Fibroblast of pulmonary artery (primary cell): ENCODE measurements at places on chromosomes 12 and 14.

- no peak for DNase-seq
Measured at GRCh38 chr12:89664441-89664840, 44.2 kb downstream of the ATP2B1 start.

DNA sequence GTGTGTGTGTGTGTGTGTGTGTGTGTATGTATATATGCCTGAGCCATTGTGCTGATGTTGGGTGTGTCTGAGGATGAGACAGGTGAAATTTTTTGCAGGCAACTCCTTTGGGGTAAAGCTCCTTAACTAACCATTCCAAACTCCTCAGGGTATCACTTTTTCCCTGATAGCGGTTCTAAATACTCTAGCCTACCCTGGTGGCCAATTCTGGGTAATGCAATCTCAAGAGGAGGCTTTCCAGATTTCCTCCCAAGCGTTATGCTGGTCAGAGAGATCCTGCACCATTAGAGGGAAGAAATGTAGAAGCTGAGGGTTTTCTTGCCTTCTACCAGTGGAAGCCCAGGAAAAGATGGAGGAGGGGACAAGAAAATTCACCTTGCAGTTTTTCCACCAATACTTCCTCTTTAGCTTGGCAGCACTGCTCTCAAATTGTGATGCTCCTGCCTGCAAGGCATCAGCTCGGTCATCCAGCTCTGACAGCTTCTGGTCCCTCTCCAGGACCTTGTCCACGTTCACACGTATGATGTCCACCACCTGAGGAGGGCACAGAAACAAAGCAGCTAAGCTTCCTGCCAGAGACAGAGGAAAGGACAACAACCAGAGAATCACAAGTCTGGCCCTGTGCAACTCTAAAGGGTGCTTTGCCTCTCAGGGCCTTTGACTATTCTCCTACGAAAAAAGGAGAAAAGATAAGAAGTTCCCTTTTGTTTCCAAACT lies 4.9 kb downstream of the VAMP1 start:
- DNase-seq, result peak; percentile 86

- DNase-seq, result no peak
Measured at GRCh38 chr12:111089616-111090015, 169.2 kb upstream of the MYL2 start.

DNA sequence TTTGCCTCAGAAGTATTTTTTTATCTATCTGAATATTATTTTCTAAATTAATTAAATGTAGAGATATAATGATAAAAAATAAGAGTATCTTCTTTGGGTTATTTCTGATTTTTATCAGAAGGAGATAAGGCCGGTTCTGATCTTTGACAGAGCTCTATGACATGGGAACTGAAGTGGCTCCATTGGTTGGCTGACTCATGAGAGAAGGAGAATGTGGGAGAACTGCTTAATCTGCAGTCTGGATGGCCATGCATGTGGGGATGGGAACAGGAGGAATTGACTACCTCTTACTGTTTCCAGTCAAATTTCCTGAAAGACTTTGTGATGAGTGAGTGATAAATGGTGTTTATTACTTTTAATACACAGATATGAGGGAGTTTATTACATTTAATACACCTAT lies 155.8 kb upstream of the ATP2B1 start:
- DNase-seq, result no peak

DNA sequence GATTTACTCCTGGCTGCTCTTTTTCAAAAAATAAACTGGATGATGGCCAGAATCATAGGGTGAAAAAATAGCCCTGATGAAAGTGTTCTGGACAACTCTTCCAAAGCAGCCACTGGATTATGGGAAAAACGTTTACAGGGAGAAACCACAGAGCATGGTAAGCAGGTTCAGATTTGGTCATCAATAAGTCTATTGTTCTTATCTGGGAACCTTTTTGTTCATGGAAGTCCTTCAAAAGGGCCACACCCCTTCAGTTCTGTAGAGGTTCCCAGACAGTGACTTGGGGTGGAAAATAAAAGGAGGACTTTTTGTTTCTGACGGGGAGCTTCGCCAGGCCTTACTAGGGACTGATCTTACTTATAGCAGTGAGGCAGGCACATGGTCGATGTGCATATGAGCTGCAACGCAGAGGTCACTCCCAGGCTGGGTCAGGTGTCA lies 117.4 kb upstream of the SLC38A2 start:
- no peak for DNase-seq

DNA sequence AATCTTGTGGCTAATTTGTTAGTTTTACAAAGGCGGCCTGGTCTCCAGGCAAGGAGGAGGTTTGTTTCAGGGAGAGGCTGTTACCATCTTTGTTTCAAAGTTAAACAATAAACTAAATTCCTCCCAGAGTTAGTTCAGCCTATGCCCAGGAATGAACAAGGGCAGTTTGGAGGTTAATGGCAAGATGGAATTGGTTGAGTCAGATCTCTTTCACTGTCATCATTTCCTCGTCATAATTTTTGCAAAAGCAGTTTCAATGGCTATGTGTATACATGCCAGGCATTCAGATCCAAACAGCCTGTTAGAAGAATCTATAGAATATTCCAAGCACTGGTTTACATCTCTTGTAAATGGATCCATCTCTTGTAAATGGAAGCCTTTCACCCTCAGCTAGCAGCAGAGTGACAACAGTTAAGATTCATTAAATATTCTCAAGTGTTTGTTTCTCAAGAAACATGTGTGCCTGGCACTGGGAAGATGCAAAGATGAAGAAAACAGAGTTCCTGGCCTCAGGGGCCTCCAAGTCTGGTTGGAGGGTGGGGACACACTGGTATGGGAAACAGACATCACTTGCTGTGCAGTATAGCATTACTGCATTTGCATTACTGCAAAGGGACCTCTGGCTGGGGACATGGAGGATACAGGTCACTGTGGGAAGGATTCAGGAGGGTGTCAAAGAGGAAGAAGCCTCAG lies 65.8 kb downstream of the RIN3 start:
- no peak for DNase-seq

DNA sequence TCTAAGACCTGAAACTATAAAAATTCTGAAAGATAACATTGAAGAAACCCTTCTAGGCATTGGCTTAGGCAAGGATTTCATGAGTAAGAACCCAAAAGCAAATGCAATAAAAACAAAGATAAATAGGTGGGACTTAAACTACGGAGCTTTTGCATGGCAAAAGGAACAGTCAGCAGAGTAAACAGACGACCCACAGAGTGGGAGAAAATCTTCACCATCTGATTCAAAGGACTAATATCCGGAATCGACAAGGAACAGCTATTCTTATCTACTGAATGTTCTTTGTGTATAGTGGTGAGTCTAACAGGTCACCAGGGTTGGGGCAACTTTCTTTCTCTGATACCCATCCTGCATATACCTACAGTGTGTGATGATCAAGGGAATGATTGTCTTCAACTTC lies 198.6 kb downstream of the CCDC91 start:
- DNase-seq, result no peak
